ENCODE measurements at places on chromosomes 1 and 21.
A peak's percentile ranks its signal among the peaks of the same experiment; 100 is the strongest.

DNA sequence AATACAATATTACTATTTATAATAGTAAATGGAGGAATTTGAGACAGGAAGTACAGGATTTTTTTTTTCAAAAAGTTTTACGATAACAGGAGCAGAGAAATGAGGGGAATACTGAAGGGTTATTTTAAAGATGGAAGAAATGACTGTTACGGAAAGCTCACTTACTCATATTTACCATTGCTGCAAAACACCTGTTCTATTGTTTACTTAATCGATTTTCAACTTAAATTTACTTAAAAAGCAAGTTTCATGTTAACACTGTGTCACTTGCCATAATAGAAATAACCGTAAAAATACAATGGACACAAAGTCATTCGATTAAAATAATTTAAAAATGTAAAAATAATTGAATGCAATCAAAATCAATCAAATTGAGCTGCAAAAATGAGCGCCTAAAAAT is 3.4 kb upstream of the EXO1 start:
- DNase-seq = no peak

- no peak for DNase-seq
These were observed 2.6 kb downstream of the NDC1 start for GRCh38 chr1:53835491-53835890.

DNA sequence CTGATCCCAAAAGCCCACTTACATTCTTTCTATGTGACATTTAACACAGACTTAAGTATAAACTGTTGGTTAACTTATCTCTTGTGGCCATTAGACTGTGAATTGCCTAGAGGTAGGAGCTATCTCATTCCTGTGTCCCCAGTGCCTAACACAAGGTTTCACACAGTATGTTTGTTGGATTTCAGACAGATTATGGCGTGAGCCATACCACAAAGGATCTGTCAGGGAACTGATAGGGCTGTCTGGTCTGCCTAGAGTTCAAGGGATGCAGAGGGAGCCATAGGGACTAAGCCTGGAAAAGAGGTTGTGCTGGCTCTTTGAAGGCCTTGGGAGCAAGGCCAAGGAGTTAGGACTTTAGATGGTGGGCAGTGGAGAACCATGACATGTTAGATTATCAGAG is 40.0 kb downstream of the MEF2D start:
- no peak for DNase-seq

- no peak for DNase-seq
These were observed 148.2 kb downstream of the PRDM16 start for GRCh38 chr1:3217181-3217641.

DNA sequence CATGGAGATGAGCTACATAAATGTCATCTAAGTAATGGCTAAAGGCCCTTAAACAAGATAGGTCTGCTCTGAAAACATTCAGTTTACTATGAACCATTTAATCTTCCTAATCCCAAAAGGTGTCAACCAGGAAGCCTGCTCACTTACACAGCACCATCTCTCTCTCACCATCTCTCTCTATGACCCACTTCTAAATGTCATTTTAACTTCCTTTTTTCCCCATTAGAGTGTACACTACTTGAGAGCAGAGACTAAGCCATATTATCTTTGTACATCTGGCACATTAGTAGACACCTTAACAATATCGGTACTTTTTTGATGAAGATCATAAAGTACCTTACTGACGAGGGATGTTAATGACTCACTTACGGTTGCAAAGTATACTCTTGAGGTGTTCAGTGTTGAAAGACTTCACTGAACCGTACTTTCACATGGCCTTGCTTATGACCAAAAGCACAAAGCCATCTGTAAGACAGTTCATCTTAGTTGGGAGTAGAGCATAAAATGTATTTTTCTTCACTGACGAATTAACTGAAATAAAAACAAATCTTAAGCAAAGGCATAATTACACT is 25.4 kb downstream of the FBXO42 start:
- DNase-seq = no peak

DNA sequence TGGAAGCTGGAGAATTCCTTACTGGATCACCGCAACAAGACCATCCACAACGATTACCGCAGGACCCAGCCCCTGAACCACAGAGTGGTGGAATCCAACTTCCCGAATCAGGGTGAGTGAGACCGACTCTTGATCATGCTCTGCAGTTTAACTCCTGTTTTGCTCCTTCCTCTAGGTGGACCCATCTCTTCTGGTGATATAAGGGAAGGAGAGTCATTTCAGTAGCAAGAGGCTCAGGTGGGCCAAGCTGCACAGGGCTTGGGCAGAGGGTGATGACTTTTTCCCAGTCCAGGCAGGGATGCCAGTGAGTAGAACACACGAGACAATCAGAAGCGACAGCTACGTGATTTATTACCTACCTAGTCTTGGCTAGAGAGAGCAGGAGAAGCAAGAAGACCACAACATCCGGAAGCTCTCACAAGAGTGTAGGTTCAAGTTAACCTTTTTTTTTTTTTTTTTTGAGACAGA is 25.2 kb downstream of the CA6 start:
- no peak for DNase-seq

DNA sequence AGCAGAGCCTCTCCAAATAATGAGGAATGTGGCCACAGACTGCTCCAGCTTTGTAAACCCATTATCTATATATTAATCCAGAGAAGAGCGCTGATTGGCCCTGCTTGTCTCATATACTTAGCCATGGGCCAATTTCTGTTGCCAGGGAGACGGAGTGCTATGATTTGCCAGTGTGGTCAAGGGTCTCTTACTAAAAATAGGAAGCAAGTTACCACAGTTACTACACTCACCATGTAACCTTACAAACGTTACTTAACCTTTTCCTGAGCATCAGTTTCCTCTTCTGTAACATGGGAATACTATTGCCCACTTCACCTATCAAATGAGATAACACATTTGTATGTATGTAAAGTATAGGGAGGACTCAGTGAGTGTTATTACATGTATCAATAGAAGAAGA is 7.7 kb upstream of the S100A2 start:
- no peak for DNase-seq

- no peak for DNase-seq
These were observed 26.4 kb upstream of the CLIC6 start for GRCh38 chr21:34642211-34643075.

DNA sequence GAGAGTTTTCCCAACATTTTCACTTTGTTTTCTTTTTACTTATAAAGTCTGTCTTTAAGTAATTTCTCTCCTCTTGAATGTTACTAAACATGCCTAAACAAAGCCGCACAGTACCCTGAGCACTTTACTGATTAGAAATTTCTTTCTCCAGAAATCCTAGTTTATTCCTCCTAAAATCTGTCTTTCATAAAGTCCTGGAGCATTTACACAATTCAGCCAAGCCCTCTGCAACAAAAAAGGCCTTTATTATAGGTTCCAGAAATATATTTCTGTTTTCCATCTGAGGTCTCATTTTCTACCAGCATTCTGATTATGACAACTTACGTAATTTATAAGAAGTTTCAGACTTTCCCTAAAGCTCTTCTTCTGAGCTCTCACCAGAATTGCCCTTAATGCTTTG is 549.5 kb upstream of the OLFM3 start:
- no peak for DNase-seq

- DNase-seq = no peak
These were observed 52.8 kb upstream of the USP25 start for GRCh38 chr21:15676935-15677334.

DNA sequence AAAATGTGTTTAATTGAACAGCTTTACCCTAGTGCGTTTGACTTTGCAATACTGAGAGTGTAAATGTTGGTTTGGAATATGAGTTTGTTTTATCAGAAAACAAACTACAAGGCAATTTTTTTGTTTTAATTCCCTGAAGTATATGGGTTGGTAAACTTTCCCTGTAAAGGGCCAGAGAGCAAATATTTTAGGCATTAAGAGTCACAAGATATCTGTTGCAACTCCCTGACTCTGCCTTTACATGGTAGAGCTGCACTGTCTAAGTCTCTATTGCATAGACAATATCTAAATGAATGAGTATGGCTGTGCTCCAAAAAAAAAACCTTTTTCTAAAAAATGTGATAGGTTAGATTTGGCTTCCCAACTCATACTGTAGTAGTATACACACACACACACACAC is 115.1 kb upstream of the PBX1 start:
- no peak for DNase-seq

DNA sequence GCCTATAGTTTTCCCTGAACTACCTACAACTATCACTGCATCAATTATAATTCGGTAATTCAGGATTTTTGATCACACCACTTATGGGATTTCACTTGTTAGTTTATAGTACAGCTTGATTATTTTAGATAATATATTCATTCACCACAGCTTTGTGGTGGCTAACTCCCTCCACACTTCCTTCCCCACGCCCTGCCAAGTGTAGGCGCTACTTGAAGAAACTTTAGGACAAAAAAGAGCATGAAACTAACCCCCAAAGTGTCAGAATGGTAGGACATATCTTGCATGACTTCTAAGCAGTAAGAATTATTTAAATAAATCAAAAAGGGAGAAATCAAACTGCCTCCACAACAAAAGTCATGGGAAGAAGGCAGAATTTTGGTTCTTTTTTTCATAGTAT is 70.1 kb downstream of the LHX9 start:
- no peak for DNase-seq

- peak; percentile 49 for DNase-seq
These were observed 539 bp downstream of the ANP32E start for GRCh38 chr1:150235294-150235851.

GRCh38 chr1:177926201-177926600 is 43.7 kb downstream of the SEC16B start:
- DNase-seq = no peak

DNA sequence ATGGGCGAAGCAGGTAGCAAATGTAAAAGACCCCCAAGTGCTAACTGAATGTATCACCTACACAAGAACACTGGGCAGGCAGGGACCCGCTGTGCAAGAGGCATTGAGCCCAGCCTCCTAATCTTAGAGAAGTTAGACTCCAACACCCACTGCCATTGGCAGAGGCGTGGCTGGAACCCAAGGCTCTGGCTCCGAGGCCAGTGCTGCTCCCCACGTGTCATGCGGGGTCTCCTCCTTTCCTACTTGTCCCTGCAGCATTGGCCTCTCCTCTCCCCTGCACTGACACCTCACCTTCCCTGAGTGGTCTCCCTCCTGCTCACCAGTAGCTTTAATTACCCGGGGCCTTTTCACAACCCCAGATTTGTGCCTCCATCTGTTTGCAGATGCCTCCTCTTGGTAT is 107.0 kb downstream of the GALNT2 start:
- no peak for DNase-seq

DNA sequence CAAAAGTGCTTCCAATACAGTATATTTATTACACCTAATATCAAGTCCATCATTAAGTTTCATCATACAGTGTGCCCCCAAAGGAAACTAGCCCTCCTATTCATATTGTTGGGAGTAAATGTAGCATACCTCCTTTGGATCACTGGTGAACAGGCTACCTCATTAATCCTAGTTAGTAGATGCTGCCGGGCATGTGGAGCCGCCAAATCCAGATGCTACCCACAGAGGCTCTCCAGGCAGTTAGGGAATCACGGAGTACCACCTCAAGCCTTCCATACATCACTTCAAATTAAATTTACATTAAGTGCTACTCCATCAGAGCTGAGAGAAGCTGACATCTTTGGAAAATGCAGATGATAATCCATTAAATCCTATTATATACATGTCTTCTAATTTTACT is 121.7 kb upstream of the FOXD3 start:
- no peak for DNase-seq

GRCh38 chr1:184875218-184875617 is 99.1 kb downstream of the NIBAN1 start:
- no peak for DNase-seq

- no peak for DNase-seq
These were observed 131.6 kb upstream of the HOOK1 start for GRCh38 chr1:59683197-59683596.

- DNase-seq = no peak
These were observed 74.2 kb downstream of the PTPN14 start for GRCh38 chr1:214476986-214477870.

DNA sequence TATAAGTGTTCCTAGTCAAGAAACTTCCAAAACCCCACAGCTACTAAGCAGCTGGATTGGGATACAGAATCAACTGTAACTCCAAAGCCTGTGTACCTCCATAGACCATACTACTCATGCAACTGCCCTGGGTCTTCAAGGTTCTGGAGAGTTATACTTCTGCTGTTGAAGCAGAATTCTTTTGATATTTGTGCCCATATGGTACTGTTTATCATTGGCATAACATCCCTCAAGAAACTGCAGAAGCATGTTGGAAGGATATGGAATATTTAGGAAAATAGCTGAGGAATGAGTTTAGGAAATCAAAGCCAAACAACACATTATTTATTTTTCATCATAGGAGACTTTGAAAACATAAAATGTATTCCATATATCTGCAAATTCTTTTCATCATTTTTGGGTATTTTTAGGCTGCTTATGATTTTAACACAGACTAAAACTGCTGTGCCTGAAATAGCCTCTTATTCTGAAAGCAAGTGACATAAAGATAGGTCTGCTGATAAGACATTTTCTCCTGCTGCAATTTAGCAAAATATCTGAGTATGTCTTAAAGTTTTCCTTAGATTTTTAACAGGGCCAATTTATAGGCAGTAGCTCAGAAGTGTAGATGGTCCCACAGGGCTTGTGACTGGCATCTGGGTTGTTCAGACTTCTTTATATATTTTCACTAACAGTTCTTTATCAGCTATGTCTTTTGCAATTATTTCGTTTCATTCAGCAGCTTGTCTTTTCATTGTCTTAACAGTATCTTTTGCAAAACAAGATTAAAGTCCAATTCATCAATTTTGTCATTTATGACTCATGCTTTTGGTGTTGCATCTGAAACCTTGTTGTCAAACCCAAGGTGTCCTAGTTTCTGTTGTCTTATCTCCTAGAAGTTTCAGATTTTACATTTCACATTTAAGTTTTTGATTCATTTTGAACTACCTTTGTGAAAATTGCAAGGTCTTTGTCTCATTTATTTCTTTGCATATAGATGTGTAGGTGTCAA is 41.1 kb upstream of the ZNF124 start:
- no peak for DNase-seq

GRCh38 chr1:87215592-87215991 is 113.1 kb upstream of the LMO4 start:
- no peak for DNase-seq

DNA sequence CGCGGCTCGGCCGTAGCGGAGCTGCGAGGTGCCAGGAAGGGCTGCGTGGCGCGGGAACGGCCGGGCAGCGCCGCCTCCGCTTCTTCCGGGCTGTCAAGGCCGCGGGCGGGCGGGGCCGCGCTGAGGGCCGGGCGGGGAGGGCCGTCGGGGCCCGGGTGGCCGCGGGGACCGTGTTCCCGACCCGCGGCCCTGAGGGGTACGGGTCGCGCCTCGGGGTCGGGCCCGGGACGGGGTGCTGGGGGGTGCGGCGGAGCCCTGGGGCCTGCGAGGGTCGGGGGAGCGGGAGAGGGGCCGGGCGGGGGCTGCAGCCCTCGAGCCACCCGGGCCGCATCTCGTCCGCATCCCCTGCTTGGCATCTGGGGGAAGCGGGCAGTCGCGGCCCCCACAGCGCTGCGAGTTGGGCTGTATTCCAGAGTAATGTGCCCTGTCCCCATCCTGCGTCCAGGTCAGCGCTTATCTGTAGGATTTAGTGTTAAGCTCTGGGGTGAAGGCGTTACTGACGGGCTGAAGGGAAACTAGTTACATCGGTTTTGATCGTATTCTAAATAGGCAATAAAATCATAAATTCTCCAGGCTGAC is 379 bp downstream of the RER1 start:
- DNase-seq = no peak

- DNase-seq = no peak
These were observed 98.0 kb upstream of the NR5A2 start for GRCh38 chr1:199929556-199929955.
